Activated CD4-positive, alpha-beta memory T cell treated with anti-CD3 and anti-CD28 coated beads for 36 hours (primary cell): ENCODE measurements at places on chromosomes 16 and 17.

GRCh38 chr16:30602616-30603277 is 7.4 kb downstream of the ZNF689 start:
- no peak for DNase-seq

GRCh38 chr16:76910931-76911330 is 280.1 kb upstream of the MON1B start:
- no peak for DNase-seq

GRCh38 chr16:70563636-70564035 is 40.0 kb downstream of the SF3B3 start:
- DNase-seq: no peak

DNA sequence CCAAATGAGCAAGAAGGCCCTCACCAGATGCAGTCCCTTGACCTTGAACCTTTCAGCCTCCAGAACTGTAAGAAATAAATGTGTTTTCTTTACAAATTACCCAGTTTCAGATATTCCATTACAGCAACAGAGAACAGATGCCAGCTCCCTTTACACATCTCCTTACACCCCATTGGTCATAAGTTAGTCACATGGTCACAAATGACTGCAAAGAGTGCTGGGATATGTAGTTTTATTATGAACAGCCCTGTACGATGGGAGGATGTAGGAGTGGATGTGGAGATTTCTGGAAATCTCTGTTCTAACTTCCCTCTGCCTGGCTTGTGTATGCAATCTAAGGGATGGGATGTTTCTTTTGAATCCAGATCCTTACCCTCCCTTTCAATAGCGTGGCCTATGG is 13.3 kb upstream of the RPL38 start:
- DNase-seq: no peak

GRCh38 chr16:84672276-84673202 is 24.2 kb downstream of the KLHL36 start:
- peak; percentile 88 for DNase-seq

DNA sequence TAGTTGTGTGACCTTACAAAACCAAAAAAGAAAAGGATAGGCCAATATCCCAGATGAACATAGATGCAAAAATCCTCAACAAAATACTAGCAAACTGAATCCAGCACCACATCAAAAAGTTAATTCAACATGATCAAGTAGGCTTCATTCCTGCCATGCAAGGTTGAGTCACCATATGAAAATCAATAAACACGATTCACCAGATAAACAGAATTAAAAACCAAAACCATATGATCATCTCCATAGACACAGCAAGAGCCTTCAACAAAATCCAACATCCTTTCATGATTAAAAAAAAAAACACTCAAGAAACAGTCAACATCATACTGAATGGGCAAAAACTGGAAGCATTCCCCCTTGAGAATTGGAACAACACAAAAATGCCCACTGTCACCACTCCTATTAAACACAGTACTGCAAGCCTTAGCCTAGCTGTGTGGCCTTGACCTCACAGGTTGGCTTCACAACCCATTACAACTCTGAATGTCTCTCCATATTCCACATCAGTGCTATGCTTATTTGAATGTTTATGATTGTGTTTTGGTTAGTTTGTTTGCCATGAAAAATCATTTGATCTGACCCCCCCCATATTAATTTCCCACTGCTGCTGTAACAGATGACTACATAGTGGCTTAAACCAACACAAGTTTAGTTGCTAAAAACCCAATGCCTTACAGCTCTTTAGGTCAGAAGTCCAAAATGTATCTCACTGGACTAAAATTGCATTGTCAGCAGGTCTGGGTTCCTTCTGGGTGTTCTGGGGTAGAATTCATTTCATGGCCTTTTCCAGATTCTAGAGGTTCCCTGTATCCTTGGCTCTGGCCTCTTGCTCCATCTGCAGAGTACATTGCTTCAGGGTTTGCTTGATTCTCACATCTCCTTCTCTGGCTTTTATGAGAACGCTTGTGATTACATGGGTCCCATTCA is 257.1 kb upstream of the DYNLRB2 start:
- no peak for DNase-seq

DNA sequence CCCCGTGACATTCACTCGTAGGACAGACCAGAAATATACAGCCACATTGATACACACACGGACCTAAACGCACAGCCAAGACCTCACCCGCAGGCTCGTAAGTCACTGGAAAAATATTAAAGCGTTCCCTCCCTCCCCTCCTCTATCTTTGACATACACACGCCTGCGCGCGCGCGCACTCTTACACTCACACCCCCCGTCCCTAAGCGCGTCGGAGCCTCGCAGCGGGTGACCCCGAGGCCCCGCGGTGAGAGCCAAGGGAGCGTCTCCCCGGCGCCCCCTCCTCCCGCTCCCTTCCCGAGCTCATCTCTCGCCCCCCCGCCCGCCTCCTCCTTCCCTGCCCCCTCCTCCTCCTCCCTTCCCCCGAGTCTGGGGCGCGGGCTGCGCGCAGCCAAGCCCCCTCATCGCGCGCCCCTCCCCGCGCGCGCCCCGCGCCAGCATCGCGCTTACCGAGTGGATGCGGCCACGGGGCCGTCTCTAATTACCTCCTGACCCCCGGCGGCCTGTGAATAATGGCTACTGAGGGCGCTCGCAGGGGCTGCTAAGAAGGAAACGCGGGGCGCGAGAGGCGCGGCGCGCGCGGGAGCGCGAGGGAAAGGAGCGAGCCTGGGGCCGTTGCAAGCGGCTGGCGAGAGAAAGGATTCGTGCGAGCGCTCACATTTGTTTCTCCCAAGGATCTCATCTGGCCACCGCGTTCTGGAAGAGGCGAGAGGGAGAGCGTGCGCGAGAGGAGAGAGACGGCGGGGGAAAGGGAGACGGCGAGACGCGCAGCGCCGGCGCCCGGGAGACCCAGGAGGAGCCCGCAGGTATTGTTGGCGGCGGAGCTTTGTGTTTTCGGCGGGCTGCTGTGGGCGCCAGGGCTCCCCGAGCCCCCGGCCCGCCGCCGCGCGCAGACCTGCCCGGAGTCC is 42.4 kb downstream of the RAI1 start:
- DNase-seq: peak; percentile 42

GRCh38 chr17:4509401-4509800 is 10.7 kb downstream of the SPNS2 start:
- DNase-seq: peak; percentile 54

- DNase-seq: peak; percentile 88
Measured at GRCh38 chr17:68290955-68291835, at the start of the genes ARSG and SLC16A6. Gene ARSG, plus strand, starts transcription at chr17:68291495. Its CDS starts 15,999 bp downstream, at chr17:68307494. Gene SLC16A6, minus strand, starts transcription at chr17:68291127. Its CDS starts 12,807 bp downstream, at chr17:68278320.

DNA sequence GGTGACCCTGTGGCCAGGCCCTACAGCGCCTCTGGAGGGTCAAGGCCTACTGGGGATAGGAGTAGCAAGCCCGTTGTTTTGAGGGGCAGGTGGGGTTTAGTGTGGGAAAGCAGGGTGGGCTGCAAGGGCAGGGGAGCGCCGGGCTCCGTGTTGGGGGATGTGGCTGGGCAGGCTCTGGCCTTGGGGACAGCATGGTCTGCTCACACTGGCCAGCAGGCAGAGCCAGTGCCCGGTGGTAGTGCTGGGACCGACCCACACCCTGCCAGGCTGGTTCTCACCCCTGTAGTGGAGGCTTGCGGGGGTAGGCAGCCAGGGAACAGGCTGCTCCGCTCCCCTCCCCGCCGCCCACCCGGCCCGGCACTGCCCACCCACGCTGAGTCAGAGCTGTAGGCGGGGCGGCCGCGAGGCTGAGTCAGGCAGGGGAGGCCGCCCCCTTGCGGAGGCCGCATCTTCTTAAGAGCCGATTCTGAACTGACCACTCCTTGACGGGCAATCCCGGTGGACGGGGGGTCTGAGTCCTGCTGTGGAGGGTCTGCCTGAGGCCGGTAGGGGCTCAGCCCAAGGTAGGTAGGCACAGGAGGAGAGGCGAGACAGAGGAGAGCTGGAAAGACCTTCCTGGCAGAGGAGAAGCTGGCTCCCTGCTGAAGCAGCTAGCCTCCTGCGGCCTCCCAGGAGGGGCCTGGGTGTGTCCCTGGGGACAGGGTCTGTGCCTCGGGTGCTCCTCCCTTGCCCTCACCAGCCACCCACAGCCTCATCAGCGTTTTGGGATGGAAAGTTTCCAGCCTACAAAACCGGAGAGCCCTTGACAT is 62.4 kb downstream of the BAIAP2 start:
- DNase-seq: peak; percentile 75

DNA sequence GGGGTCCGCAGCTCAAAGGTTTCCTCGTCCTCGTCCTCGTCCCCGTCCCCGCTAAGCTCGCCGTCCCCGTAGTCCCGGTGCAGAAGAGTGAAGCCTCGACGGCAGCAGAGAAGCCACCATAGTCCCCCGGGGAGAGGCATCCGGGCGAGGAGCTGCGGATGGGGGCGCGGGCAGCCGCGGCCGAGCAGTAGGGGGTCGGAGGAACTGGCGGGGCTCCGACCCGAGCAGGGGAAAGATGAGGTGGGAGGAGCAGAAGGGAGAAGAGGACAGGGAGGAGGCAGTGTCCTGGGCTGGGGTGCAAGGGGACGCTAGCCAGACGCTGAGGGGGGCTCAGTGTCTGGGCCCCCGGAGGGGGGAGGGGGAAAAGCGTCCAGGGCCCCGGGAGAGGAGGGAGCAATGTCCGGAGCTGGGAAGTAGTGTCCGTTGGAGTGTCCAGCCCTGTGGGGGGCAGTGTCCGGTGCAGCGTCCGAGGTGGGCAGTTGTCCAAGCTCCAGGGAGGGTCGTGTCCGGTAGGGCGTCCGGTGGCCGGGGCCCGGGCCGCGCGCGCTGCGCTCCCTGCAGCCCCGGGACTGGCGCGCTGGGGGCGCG is at the start of gene PLEKHH3:
TSS of gene PLEKHH3 (minus strand) at position 571 of the 588 bp plus-strand sequence. CDS start at position 140, 431 bp downstream.
- peak; percentile 26 for DNase-seq

GRCh38 chr17:2042390-2042847 is 597 bp downstream of the OVCA2 start:
- no peak for DNase-seq

GRCh38 chr16:85607321-85607765 is 5.8 kb upstream of the GSE1 start:
- DNase-seq: peak; percentile 19

GRCh38 chr16:31009894-31010584 is 399 bp downstream of the STX1B start:
- DNase-seq: no peak

DNA sequence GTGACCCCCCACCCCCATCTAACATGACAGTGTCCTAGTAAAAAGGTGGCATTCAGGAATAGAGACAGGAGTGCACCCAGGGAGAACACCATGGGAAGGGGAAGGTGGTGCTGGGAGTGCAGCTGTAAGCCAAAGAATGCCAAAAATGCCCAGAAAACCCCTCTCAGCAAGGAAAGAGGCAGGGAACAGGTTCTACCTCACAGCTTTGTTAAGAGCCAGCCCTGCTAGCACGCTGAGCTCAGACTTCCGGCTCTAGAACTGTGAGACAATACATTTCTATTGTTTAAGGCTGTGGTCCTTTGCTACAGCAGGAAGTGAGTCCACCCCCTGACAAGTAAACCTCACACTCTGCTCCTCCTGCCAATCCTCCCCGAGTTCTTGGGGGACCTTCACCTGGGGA is 302.4 kb upstream of the N4BP1 start:
- no peak for DNase-seq
